Endothelial cell (in vitro differentiated cells): ENCODE measurements at places on chromosomes 11 and 22.

GRCh38 chr11:16776711-16777612 lies 38.5 kb downstream of the C11orf58 start:
- no peak for DNase-seq

GRCh38 chr11:126133901-126134300 lies 71.2 kb upstream of the CDON start:
- DNase-seq: peak; percentile 26

DNA sequence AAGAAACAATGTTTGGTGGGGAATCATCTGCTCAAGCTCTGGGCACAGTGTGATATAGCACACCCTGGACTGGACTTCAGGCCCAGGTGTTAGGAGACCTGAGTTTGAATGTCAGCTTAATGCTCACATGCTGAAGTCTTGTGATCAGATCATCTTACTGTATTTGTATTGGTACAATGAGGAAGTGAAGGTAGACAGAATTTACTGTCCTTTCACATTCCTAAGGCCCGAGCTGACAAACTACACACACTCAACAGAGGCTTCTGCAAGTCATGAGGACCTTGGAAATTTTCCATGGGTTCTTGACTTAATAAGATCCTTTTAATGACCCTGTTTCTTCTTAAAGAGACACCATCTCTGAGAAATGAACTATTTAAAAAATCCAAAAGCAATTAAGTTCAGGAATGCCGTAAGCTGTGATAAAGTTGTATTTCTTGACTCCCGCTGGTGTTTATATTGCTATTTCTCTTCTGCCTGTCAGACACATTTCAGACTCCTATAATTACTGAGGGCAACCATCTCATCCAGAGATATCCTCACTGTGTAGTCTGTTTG lies 802.0 kb downstream of the DLG2 start:
- no peak for DNase-seq

GRCh38 chr11:60700689-60701468 lies 1.5 kb downstream of the MS4A8 start:
- peak; percentile 63 for DNase-seq

GRCh38 chr11:128662076-128662475 lies 31.8 kb upstream of the FLI1 start:
- DNase-seq: no peak
